ENCODE measurements at places on chromosomes 6 and 20.

DNA sequence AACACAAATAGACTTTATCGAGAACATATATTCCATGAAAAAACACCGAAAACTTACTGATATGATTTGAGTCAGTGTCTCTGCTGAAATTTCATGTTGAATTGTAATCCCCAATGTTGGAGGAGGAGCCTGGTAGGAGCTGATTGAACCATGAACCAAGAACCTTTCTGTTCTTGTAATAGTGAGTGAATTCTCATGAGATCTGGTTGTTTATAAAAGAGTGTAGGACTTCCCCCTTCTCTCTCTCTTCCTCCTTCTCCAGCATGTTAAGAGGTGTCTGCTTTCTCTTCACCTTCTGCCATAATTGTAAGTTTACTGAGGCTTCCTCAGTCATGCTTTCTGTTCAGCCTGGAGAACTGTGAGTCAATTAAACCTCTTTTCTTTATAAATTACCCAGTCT, 1289.3 kb upstream of the CITED2 start:
- DNase-seq: no peak

DNA sequence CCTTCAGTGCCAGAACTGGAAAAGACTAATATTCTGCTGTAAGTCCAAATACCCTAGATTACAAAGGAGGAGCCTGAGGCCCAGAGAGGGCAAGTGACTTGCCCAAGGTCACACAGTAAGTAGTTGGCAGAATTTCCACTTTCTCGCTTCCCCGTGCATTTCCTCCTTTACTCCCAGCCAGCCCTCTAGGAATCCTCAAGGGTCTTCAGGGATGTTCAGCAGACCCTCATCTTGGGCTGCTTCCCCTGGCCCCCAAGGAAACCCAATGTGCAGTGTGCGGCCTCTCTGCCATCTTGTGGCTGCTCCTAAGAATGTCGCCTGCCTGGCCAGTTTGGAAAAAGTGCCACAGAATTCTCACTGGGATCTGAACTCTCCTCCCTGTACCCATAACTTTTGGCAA, 217.7 kb upstream of the LRFN2 start:
- no peak for DNase-seq

DNA sequence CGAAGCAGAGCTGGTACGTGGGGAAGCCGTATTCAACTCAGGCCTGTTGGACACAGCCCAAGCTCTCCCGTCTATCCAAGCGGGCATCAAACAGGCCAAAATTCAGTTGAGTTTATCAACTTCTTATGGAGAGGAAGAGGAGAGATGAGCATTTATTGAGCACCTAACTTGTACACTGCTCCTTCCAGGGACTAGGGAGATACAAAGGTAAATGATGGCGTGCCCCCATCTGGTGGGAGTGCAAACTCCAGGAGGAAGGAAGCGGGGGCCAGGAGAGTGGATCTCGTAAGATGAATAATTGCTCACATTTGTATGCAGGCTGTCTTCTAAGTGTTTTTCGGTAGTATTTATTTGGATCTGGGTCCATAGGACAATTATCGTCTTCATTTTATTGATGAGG, 146.6 kb downstream of the SOBP start:
- DNase-seq: no peak

- no peak for DNase-seq
Observed at GRCh38 chr20:50517817-50518154, 7.6 kb downstream of the PTPN1 start.

DNA sequence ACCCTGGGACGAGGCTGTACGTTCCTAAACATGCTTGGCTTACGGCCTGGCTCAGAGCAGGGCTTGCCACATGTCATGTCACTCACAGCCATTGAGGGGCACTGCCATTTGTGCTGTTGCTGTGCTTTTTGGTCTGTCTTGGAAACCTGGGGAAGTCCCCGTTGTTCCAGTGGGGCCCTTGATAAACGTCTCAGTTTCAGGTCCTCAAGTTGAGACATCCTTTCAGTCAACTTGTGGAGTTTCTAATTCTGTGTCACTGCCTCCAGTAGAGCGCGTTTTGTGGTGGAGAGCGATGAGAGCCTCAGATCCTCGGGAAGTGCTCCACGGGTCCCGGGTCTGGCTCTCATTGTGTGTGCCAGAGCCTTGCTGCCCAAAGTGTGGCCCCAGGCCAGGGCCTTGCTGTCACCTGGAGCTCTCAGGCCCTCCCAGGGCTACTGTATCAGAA, 43.0 kb upstream of the CCR6 start:
- DNase-seq: no peak
